Fibroblast of skin of scalp (primary cell): ENCODE measurements at places on chromosomes 6 and 20.

DNA sequence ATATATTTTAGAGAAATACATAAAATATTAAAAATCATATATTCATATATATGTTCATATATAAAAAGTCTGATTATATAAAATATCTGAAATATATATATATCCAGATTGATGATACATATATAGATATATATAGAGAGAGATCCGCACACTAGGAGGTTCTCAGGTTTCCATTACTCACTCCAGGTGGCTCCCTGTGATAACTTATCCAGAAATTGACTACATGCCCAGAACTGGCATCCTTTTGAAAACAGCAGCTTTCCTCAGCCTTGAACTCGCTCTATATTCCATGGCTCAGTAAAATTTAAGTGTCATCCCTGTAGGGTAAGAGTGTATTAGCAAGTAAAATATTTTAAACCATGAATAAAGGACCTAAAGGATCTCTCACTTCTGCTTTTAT is 206.8 kb downstream of the TINAG start:
- no peak for DNase-seq

DNA sequence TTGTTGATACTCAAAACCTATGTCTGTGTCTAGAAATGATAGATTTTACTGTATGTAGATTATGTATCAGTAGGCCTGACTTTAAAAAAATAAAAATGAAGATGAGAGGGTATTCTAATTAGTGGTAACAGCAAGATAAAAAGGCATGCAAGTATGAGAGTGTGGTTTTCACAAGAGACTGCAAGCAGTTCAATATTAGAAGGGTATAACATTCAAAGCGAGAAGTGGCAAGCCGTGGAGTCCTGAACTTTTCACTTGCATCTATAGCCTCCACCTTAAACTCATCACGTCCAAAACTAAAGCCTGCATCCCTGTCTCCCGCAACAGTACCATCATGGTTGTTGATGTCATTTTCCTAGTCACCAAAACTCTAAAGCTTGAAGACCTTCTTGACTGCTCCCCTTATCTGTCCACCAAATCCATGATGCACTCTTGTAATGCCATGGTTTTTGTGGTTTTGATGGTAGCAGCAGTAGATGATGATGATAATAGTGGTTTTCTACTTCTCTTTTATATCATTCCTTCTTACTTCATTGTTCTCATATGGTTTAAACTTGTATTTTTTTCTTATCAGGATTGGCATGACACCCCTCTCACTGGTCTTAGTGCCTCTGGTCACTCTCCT is 9.2 kb upstream of the CGA start:
- DNase-seq: no peak

DNA sequence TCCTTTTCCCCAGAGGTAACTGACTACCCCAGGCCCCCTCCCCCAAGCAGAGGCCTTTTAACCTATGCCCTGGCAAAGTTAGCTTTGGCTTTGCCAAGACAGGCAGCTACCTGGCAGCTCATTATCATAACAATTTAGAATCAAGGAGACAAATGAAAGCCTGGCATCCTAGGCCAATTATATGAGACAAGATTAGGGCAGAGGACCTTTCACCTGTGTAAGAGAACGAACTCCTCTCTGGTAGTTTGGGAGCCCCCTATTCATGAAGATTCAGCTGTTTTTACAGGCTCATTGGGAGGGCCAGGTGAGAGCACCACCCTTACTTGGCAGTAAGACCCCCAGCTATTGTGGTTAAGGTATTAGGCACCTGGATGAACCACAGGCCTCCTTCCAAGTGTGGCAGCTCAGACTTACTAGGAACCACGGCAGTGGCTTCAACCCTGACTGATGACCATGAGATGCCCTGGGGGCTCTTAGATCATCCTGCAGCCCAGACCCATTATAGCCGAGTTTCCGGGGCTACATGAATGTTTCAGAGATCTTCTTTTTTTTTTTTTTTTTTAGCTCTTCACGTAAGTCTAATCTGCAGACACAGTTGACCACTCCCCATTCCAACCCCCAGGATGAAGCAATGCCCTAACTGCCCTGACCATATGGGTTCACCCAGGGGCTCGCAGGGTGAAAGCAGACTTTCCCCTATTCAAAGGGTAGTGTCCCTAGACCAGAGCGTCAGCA is 56.2 kb downstream of the RAB44 start:
- DNase-seq: no peak

- DNase-seq: no peak
Measured at GRCh38 chr6:109362102-109362884, 20.0 kb downstream of the CD164 start.

- no peak for DNase-seq
Measured at GRCh38 chr6:73624896-73625295, 28.9 kb downstream of the SLC17A5 start.

DNA sequence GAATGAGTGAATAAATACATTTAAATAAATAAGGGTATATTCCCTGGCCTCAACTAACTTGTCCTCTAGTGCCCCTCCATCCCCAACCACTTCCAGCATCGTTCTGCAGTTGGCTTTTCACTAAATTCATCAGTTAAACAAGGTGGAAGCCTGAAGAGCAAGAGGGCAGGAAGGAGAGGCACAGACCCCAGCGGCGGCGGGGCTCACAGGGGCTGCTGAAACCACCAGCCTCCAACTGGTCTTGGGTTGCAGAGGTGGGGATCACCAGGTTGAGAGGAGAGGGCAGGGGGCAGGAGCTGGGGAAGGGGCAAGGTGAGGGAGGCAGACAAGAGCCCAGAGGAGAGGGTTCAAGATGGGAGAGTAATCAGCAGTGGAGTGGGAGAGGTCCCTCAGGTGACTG is 27.1 kb downstream of the KCNK5 start:
- DNase-seq: no peak

DNA sequence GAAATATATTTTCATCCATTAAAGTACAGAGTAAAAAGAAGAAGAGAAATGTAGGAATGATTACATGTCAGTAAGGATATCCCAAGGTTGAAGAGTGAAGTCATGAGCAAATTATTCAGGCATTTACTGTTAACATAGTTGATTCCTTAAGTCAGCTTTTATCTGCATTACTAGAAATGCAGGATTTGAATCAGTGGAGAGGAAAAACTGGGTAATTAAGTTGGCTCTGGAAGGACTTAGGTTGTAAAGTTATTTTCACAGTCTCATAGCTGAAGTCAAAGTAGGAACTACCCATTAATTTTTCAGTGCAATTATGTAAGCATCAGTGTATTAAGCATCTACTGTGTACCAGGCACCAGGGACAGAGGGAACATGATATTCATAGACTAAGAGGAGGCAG is 7.8 kb downstream of the NAA20 start:
- DNase-seq: peak; percentile 30

DNA sequence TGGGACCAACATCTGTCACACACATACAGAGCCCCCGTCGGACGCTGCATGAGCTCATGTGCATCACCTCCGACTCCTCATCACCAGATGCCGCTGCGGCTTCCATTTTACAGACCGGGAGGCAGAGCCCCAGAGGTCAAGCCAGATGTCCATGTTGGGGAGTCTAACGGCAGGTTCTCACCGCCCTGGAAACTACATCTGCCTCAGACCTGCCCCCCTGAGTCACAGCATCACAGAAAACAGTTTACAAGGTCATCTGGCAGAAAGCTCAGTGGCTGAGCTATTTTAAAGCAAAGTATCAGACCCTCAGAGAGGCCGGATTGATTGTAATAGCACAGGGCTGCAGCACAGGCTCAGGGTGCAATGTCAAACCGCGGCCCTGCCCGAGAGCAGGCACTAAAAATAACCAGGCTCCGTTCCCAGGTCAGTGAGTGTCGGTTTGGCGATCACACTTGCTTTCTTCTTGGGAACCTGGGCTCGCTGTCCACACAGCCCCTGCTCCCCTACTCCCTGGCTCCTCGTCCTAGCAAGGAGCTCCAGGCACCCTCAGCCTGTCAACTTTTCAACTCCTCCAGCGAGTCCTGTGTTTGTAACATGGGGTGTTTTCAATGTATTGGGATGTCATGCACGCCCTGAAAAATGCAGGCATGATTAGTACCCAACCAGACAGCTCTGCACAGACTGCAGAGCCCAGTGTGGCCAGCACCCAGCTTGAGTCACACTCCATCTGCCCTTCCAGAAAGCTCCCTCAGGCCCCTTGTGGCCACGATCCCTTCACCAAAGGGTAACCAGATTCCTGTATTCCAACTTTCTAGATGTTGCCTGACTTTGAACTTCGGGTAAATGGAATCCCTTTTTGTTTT is 264.5 kb downstream of the CDH4 start:
- DNase-seq: no peak

DNA sequence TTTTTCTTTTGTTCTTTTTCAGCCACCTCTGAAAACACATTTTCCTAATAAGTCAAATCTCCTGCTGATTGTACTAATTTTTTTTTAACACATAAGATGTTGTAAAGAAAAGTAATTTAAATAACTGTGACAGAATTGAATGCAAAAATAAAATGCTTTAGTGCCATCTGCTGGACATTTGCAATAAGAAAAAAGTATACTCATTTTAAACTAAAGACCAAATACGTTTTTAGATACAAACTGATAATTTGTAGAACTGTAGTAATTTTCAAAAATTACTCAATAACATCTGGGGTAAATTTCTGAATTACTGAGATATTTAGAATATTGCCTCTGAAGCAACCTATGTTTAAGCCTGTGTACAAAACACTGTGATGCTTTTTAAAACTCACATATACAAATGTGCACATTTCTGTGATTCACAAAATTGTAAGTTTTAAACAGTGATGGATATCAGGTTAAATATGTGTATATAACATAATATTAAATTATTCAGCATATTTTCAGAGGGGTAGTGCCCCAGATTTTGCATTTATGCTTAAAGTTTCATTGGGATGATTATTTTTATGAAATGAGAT is 198.7 kb downstream of the RIMS1 start:
- DNase-seq: peak; percentile 25

DNA sequence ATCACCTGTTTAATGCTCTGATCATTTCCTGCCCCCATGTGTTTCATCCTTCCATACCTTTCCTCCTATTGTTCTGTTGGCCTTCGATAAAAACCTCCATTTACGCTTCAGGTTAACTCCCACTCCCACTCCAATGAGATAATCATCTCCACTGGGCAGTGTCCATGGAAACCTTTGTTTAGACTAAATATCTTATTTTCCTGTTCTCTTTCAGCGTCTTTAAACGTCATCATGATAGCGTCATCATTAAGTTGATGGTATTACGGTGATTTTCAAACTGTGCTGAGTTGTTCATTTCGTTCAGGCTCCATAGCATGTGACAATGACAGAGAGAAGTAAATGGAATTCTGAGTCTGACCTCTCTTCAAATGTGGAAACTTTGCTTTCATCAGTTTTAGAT is 970.5 kb upstream of the SLC35B3 start:
- DNase-seq: no peak

DNA sequence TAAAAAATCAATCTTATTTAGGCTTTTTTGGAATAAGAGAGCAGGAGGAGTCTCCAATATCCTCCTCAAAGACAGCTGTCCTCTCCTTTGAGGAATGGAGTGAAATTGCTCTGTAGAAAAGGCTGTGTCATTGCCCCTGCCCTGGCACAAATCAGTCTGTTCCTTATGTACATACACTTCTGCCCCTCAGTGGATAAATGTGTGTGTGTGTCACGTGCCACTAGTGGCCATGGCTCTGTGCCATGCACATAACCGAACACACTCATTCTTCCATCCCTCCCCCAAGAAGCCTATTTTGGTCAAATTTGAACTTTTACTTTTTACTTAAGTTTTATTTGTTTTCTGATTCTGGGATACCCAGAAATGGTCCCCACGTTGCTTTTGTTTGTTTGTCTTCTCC is 49.2 kb downstream of the ANKS1A start:
- peak; percentile 7 for DNase-seq

DNA sequence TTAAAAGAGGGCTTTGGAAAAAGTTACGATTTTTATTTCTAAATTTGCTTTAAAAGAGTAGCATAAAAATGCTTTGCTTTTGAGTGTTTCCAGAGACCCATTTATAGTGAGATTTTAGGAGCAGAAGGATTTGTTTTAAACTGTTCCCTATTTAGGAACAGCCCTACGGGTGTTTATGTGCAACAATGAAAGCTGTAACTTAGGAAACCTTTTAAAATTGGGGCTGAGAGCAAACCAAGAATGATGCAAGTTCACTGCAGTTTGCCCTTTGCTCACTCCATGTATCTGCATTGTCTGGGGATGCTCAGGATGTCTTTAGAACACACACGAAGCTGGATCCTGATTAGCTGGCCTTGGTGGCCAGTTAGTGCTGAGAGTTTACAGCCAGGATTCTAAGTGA is 40.9 kb downstream of the GHRH start:
- DNase-seq: no peak

DNA sequence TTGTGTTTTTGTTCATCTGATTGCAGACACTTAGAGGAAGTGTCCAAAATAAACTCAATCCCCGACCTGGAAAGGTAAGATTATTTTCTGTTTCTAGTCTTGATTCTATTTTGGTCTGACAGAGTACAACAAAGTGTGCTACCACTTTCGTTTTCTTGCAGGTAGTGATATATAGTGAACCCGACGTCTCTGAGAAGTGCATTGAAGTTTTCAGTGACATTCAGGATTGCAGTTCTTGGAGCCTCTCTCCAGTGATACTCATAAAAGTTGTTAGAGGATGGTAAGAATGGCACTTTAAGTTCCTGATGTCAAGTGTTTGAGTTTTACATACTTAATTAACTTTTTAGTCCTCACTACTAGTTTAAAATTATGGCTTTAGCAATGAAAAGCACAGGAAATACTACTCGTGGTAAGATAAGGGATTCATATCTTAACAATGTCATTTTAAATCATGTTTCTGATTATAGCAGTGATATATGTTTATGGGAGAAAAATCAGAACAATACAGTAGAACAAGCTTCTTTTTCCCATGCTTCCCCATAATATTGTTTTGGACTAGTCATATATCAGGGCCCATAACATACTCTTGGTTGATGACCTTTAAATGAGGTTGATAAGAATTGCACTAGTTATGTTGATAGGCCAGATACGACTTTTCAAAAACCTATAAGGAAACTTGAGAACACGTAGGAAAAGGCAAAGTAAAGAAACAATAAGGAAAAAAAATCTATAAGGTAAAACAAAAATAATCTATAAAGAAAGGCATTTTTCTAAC is 104.0 kb downstream of the RTN4IP1 start:
- no peak for DNase-seq

- no peak for DNase-seq
Measured at GRCh38 chr6:3305831-3306230, 47.1 kb downstream of the PSMG4 start.

DNA sequence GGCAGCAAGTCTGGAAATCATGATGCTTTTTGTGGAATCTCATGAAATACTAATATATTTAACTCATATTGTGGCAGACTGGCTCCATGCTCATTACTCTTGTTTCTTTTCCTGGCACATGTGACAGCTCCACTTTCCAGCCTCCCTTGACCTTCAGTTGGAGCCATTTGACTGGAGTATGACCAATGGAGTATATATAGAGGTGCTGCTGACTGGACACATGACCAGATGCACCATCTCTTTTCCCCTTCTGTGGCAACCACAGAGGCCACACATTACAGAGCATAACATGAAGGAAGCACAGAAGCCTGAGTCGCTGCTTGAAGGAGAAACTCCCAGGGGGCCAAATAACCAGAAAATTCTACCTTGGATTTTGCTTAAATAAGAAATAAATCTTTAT is 77.4 kb downstream of the MKKS start:
- DNase-seq: no peak
